LHCN-M2 (cell line): ENCODE measurements at places on chromosomes 7 and 10. TPM values are rescaled to one million over a fixed set of nuclear protein-coding genes. Genes with fewer than 3 reads are reported as not detected.

- no peak for DNase-seq
Measured at GRCh38 chr10:11510281-11510680, 101.2 kb downstream of the USP6NL start.

DNA sequence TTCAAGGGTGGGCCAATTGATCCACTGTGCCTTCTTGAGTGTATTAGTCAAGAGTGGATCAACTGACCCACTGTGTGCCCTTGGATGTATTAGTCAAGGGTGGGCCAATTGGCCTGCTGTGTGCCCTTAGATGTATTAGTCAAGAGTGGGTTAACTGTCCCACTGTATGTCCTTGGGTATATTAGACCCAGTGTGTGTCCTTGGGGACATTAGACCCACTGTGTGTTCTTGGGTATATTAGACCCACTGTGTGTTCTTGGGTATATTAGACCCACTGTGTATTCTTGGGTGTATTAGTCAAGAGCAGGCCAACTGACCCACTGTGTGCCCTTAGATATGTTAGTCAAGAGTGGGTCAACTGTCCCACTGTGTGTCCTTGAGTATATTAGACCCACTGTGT lies 601.8 kb downstream of the TYW1 start:
- DNase-seq = no peak

GRCh38 chr7:24075426-24075810 lies 208.6 kb upstream of the NPY start:
- peak; percentile 44 for DNase-seq

DNA sequence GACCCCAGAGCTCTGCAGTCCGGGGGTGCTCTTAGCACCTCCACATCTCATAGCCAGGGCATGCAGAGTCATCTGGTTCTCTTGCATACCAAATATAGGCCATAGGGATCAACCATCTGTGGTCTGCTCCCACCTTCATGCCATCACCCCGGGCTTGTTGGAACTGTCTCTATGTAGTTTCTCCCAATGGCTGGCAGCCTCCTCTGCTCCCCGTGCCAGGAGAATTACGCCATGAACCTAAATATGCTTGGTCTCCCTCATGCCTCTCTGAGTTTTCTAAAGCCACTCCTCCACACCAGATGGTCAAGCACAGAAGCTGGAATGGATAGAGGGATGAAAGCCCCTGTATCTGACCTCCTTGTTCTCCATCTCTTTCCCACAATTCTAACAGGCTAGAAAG lies 302.6 kb upstream of the MYO3A start:
- DNase-seq = no peak

- no peak for DNase-seq
Measured at GRCh38 chr10:12400266-12400931, 51.1 kb downstream of the CAMK1D start.

Gene GRM3
- not detected in 2 replicates for total RNA-seq

Gene SUN3
- not detected in 2 replicates for total RNA-seq

Gene TBX20
- total RNA-seq = not detected in 2 replicates

Gene OR2A42
- total RNA-seq = not detected in 2 replicates

Gene TRIM73
- total RNA-seq = 0.29 and 0.83 TPM in 2 replicates

Gene AS3MT
- 7.7 and 9.3 TPM in 2 replicates for total RNA-seq
